ENCODE measurements at places on chromosomes 2 and 18. TPM values are rescaled to one million over a fixed set of nuclear protein-coding genes. Genes with fewer than 3 reads are reported as not detected.
A peak's percentile ranks its signal among the peaks of the same experiment; 100 is the strongest.

- no peak for DNase-seq
These were observed 72.5 kb downstream of the ARL6IP6 start for GRCh38 chr2:152790883-152791282.

Gene KIF5C
- 50.6 TPM for total RNA-seq

Gene LYG2
- 1.7 TPM for total RNA-seq

DNA sequence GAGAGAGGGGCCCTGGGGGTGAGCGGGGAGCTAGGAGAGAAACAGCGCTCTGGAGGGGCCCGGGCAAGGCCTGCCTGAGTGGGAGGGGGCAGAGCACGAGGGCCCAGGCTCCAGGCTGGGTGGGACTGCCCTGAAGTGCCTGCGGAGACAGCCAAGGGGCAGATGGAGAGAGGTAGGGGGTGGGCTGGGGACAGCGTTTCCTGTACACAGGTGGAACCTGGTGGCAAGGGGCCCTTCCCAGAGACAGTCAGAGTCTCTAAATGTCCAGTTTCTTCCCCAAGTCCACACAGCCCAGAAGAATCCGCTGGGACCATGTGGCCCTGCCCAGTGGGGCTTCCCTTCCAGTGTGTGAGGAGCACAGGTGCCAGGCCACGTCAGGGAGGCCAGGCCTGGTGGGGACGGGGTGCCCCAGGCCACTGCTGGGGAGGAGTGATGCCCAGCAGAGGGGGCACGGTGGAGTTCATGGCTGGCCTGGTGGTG, 1.7 kb upstream of the GPR35 start:
- DNase-seq = no peak

Gene L3MBTL4
- 0.56 TPM for total RNA-seq

Gene SLC9A2
- 0.05 TPM for total RNA-seq

- no peak for DNase-seq
These were observed 263.5 kb downstream of the HDAC4 start for GRCh38 chr2:239137165-239137897.

- DNase-seq = no peak
These were observed 41.9 kb upstream of the TANC1 start for GRCh38 chr2:158926478-158926948.

Gene PHOSPHO2
- total RNA-seq = 10.5 TPM

DNA sequence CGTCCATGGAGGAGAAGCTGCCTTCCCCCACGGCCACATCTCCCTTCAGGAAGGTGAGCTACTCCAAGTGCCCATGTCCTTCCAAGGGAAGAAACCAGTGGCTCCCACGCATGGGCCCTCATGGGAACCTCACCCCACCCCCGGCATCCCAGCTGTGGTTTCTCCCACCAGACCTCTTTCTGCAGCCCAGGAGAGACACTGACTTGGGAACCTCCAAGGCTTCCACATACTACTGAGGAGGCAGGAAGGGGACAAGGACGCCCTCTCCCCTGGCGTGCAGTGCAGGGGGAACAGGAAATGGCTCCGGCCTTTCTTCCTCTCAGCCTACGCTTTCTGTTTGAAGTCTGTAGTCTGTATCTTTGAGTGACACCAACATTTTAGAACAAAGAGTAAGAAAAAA, 104.5 kb upstream of the EPC2 start:
- peak; percentile 15 for DNase-seq

DNA sequence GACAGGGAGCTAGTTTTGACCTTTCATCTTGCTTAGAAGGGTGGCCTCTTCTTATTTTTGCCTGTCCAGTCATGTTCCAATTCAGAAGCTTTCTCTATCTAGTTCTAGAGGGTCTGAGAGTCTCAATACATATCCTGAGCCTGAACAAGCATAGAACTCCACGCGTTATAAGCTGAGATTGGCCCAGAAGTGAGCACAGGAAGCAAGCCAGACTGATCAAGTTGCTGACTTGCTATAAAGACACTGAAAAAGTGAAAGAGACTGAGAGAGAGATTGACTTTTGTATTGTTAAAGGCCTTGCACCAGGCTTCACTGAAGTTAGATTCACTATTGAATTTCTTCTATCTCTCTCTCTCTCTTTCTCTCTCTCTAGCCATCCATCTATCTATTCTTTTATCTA, 142.7 kb upstream of the DOCK10 start:
- DNase-seq = no peak

GRCh38 chr2:161919873-161920272, 154.1 kb downstream of the DPP4 start:
- DNase-seq = no peak

DNA sequence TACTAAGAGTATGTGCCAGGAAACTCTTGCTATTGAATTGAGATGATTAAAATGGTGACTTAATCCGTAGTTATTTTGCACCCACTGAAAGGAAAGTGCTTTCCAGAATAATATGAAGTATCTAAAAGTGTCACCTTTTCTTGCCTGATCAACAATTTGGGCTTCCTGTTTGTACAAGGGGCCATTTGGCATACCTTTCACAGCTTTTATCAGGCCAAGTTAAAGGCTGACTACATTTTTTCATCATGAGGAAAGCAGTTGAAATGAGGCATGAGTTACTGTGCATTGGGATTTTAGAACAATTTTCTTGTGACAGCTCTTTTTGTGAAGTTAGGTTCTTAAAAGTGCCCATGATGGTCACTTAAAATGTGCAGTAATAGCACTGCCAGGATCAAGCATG, 11.2 kb downstream of the TSN start:
- DNase-seq = no peak

GRCh38 chr2:230953845-230954244, 28.8 kb upstream of the GPR55 start:
- DNase-seq = no peak

DNA sequence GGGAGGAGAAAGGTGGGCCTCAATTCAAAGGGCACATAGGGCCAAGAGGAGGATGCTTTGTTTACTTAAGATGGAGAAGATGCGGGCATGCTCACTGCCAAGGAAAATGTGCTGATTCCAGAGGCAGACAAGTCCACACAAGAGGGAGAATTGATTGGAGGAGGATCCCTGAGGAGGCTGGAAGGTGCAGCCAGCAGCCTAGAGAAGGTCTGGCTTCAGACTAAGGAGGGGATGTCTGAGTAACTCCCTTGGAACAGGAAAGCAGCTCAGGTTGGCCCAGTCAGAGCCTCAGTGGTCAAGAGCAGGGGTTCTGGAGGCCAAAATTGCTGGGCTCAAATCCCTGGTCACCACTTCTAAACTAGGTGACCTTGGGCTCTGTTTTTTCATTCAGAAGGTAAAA, 265.5 kb upstream of the NCKAP5 start:
- DNase-seq = no peak

DNA sequence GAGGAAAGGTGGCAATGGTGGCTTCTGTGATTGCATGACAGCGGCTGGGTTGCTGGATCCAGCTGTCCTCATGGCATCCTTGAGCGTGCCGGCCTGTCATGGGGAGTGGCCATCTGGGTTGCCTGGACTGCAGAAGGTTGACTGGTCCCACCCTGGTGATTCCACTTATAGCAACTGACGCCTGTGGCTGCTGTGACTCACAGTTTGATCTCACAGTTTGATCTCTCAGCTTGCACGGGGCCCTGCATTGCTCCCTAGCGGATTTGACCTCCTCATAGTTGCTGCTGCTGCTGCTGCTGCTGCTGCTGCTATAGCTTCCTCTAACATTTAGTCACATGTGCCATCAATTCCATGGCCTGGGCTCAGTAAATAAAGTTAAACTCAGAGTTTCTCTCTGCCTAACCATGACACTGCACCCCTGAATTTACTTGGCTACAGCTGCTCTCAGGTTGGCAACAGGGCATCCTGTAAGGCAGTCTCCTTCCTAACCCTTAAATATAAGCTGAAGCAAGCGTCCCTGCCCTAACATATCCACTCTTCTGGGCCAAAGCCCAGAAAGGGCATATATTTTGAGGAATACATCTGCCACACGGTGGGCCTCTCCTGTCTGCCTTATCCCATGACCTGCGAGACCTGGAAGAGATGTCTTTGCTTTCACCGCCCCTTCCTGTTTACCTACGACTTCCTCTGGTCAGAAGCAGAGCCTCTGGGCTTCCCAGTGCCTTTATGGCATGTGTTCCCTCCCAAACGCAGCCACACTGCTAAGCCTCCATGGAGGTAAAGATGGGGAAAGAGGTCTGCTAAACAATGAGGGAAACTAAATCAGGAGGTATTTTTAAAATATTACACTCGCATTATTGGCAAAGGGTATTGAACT, 37.8 kb upstream of the CCDC150 start:
- no peak for DNase-seq

GRCh38 chr2:65456064-65456463, 23.7 kb upstream of the SPRED2 start:
- DNase-seq = no peak

Gene CHPF
- 4.1 TPM for total RNA-seq

GRCh38 chr2:64426183-64426952, 27.6 kb upstream of the LGALSL start:
- no peak for DNase-seq

DNA sequence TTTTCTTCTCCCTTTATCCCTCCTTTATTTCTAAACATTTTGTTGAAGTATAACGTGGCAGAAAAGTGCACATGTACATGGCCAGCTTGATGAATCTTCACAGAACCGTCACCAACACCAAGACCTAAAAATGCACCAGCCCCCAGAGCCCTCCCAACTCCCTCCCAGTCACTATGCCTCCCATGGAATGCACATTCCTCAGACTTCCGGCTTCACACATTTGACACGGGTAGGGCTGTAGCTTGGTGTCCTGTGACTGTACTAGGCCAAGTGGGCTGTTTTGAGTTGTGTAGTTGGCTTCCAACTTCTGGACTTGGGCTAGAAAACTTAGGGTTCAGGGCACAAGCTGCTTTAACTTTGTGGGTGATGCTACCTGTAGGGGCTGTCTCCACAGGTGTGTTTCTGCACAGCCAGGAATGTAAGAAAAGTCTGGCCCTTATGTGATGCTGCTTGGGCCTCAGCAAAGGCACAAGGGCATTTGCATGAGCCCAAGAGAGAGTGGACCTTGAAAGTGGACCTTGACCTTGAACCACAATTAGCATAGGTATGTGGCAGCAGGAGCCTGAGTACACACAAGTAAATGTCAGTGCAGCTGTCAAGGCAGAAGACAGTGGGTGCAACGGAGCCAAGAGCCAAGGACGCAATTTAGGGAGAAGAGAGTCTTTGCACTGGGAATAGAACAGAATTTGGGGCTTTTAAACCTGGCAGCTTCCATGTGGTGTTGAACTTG, 78.4 kb downstream of the SEPTIN10 start:
- no peak for DNase-seq

DNA sequence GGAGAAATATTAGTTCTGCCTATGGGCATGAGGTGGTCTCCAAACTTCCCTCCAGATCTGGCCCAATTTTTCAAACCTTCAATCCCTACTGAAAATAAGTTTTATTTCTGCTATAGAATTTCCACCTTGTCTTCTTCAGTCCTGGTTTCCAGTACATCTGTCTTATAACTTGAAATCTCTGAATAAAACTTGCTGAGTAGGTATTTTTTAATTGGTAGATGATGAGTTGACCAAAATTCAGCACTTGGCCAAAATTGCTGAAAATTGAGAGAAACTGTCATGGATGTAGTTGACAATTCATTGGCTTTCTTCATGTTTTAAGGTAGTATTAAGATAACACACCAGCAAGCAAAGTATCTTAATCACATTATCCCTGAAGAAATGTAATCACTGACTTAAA, 206.2 kb downstream of the PARD3B start:
- DNase-seq = no peak

Gene SRD5A2
- total RNA-seq = 0.64 TPM

Gene KIF1A
- total RNA-seq = 52.2 TPM

Gene ORC4
- total RNA-seq = 41.3 TPM

DNA sequence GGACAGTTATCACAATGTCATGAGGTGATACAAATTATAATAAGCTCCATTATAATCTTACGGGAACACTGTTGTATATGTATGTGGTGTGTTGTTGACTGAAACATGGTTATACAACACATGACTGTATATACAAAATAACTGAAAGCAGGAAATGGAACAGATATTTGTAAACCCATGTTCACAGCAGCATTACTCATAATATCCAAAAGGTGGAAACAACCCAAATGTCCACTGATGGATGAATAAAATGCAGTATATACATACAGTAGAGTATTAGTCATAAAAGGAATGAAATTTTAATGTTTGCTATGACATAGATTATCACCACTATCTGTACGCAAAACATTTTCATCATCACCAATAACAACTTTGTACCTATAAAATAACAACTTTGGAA, 107.3 kb downstream of the USP34 start:
- no peak for DNase-seq

Gene RNU2-63P
- 6.9 TPM for total RNA-seq

DNA sequence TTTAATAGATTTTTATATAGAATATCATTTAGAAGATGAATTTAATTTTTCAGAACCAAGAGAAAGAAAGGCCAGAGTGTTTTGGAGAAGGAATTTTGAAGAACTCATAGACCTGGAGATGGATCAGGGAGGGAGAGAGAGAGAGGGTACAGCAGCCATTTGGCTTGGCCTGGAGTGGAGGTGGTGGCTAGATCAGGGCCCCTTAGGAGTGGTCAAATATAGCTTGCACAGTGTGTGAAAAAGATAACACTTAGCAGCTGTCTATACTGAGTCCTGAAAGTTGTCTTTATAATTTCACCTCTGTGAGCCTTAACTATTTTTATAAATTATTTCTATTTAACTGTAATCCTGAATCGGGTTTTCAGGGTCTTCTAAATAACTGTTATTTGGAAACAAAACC, 38.8 kb upstream of the ACYP2 start:
- DNase-seq = no peak

DNA sequence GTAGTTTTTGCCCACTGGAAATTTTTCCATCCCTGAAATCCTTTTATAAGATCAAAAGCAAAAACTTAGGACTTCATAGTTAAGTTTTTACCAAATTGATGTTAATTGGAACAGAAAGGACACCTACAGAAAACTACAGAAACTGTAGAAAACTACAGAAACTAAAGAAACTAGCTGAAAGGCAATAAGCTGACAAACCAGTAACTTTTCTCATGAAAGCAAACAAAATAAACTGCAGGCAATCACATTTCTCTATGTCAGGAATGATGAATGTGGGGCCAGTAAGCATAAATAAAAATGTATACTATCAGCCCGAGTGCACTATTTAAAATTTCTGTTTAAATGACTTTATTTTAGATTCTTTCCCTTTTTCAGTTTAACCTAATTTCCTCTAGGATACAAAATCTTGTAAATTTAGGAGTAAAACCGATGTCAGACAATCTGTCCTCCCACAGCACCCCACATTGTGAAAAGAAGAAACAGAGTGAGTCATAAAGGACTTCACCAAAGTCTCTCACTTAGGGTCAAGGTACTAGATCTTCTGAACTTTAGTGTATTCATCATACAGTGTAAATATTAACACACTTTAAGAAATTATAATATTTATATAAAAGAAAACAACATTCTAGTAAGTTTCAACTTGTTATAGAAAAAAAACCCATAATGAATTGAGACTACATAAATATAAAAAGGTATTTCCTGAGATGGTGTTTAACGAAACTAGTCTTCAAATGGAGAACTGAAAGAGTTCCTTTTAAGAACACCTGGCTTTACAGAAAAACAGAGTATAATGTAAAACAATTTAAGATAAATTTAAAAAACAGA, 46.6 kb downstream of the USP40 start:
- DNase-seq = no peak

DNA sequence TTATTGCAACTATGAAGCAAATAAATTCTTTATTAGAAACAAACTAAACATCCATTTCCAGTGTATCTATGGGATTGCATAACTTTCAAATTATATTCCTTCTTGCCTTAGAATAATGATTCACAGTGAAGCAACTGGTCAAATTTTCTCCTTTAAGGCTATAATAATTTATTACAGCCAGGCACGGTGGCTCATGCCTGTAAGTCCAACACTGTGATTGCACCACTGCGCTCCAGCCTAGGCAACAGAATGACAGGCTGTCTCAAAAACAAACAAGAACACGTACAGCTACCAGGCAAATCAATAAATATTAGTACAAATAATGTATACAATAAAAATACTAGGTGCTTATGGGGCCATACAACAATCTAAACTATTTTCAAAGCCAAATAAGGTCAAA, 1416.2 kb downstream of the LRP1B start:
- DNase-seq = no peak
